ENCODE measurements at places on chromosomes 6 and 20. TPM values are rescaled to one million over a fixed set of nuclear protein-coding genes. Genes with fewer than 3 reads are reported as not detected.

The C6orf132 gene
- total RNA-seq, result 1.5 TPM

The RREB1 gene
- 37.6 TPM for total RNA-seq

DNA sequence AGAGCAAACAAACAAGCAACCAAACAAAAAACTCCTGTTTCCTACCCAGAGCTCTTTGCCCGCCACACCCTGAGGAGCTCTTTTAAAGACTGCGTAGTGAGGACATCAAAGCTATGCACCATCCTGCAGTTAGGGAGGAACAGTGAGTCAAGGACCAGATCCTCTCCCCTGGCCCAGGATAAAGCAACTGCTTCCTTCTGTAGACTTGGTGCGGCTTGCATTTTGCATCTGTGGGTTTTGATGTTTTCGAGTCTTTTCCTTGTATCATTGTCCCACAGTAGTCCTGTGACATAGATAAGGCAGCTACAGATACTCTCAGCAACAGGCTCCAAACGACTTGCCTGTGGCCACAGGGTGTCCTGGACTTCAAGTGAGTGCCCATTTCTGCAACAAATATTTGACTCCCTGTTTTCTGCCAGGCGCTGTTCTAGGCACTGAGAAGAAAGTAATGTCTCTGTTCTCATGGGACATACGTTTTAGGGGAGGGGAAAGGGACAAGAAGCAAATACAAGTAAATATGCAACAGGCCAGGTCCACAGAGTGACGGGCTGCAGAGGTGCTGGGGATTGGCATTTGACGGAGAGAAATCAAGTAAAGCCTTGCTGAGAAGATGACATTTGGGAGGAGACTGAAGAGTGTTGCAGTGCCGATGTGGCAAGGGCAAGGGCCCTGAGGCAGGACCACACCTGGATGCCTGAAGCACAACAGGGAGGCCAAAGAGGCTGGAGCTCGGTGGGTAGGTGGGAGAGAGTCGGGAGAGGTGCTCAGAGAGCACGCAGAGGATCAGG, 35.9 kb upstream of the MAP3K4 start:
- no peak for DNase-seq

GRCh38 chr6:15881150-15881549, 218.3 kb upstream of the DTNBP1 start:
- no peak for DNase-seq

DNA sequence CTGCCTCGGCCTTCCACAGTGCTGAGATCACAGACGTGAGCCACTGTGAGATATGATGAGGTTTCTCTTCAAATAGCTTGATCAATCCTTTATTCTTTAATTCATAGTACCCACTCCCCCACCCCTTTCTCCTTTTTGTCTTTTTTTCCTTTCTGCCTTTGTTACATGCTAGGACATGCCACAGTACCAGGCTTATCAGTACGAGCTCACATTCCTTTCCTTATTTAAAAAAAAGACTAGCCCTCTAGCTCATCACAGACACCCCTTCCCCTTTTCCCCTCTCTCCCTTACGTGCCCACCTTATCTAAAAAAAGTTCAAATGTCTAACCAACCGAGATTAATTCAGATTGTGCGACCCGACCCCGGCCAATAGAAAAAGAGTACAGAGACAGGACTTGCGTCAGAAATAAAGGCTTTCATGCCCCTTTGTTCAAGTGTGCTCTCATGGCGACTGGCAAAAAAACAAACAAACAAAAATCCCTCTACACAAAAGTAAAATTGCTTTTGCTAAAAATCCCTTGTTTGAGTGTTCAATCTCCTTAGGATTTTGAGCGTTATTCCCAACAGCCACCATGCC, 49.2 kb downstream of the MRAP2 start:
- DNase-seq, result no peak

Data from left cardiac atrium (tissue), 4 donors.